ENCODE measurements at places on chromosomes 2 and 18.

GRCh38 chr2:75564713-75565359 is 4.1 kb upstream of the EVA1A start:
- no peak for DNase-seq

- DNase-seq, result no peak
Measured at GRCh38 chr2:65700720-65701119, 268.3 kb upstream of the SPRED2 start.

DNA sequence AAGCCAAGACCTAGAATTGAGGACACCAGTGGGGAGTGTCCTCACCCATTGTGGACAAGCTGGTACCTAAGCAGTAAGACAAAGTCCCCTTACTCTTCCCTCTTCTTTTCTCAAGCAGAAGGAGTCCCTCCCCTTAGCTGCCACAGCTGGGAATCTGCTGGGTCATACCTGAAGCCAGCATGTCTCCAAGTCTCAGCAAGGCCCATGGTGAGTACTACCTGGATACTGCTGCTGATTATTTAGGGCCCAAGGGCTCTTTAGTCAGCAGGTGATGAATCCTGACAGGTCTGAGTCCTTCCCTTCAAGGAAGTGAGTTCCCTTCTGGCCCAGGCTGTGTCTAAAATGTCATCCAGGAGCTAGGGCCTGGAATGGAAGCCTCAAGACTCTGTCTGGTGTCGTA is 198.6 kb upstream of the STK17B start:
- no peak for DNase-seq

- DNase-seq, result no peak
Measured at GRCh38 chr2:65381607-65382051, 50.8 kb downstream of the SPRED2 start.

DNA sequence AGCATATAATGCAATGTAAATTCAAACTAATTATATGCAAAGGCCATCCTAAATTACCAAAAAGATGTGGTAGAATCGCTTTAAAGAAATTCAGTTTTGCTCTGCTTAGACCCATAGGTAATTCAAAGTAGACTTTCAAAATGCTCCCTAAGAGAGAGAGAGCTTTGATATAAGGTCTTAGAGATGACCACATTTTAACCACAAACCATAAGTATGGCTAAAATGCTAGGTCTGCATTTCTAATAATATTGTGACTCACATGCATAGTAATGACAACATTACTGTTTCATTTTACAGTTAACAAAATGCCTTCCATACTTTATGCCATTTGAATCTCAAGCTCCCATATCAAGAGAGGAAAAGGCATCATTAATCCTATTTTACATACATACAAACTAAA is 144.5 kb downstream of the RAD51AP2 start:
- no peak for DNase-seq

DNA sequence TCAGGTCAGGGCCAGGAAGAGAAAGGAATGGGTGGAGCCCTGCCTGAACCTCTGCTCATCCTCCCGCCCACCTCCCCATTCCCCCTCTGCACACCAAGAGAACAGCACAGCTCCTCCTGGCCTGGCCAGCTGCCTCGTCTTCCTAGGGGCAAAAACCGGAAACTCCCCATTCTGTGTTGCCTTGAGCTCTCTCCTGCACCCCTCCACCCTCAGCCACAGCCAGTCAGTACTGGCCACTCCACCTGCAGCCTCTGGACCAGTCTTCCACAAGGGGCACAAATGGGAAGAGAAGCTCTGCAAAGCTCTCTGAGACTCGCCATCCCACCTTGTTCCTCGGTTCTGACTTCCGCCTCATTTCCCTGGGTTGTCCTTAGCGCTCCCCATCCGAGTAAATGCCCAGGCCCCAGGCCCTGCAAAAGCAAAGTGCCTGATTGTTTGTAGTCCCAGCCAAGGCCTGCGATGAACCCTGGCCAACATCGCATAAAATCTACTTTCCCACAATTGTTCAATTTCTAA is 39.3 kb upstream of the SLC35G4 start:
- DNase-seq, result no peak

GRCh38 chr18:79560042-79560860 is 119.4 kb upstream of the CTDP1 start:
- DNase-seq, result no peak

DNA sequence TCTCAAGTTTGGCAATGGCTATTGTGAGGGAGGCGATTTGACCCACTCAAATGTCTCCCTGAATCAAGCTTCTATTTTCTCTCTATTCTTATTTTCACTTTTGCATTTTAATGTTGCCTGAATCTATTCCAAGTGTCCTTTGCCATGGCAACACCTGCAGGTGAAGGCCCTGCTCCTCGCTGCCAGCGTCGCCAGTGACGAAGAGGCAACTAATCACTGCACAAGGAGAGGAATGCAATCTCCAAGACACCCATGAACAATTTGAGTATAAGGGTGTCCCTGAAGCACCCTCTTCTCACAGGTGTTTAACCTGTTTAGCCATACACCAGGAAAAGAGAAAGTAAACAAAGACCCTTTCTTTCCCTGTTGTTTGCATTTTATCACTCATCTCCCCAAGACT is 165.6 kb upstream of the VRK2 start:
- no peak for DNase-seq

DNA sequence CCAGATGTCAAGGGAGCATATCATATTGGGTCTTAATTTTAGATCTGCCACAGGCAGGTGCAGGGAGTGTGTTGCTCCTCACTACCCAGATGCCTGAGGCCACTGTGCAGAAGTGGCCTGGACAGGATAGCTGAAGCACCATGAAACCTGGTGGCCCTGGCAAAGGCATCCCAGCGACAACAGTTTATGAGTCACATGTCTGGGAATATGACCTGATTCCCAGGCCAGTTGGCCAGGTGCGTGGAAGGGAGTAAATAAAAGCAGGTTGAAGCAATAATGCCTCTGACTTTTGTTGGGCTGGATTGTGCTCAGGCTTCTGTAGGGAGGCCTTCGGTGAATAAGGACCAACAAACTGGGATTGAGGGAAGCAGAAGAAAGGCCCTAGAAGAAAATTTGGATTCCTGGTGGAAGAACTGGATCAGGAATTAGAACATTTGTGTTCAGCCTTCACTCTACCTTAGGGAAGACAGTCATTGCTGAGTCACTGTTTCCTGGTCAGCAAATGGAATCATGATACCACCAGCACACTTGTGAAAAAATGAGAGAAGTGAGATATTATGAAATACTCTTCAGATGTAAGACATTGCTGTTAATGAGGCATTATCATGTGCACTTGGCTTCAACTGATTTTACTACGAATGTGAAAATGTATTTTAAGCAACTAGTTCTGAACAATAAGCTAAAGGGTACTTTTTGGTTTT is 78.4 kb upstream of the ZNF516 start:
- DNase-seq, result peak; percentile 75

GRCh38 chr2:231877533-231878456 is 48.4 kb downstream of the NPPC start:
- no peak for DNase-seq

- no peak for DNase-seq
Measured at GRCh38 chr2:68372485-68372884, 7.4 kb downstream of the PLEK start.

GRCh38 chr2:214695789-214696188 is 113.7 kb downstream of the BARD1 start:
- DNase-seq, result no peak

- DNase-seq, result no peak
Measured at GRCh38 chr2:111058264-111058663, 62.5 kb upstream of the BCL2L11 start.

DNA sequence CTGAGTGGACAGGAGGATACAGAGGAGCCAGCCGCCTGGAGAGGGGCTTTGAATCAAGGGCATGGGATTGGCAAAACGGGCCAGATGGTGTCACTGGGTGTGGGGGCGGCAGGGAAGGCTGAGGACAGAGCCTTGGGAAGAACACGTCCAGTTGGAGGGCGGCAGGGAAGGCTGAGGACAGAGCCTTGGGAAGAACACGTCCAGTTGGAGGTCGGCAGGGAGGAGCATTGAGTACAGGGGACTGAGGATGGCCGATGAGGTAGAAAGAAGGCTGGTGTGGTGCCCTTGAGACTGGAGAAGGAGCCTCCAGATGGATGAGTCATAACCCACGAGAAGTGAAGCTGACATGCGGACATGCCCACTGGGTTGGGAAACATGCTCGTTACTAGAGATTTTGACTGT is 4.5 kb downstream of the HES6 start:
- DNase-seq, result no peak

DNA sequence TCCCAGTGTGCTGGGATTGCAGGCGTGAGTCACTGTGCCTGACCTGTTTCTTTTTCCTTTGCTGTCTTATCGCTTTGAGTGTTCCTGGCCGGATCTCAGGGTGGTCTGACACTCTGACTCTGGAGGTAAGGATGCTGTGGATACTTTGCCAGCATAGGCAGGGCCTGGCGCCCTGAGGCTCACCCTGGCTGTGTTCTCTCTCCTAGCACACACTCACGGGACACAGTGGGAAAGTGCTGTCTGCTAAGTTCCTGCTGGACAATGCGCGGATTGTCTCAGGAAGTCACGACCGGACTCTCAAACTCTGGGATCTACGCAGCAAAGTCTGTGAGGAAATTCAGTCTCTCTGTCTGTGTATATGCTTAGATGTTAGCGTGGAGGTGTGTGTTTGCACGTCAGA is 18.0 kb upstream of the SAG start:
- DNase-seq, result no peak

- DNase-seq, result no peak
Measured at GRCh38 chr2:240789051-240789453, 31.0 kb downstream of the KIF1A start.

DNA sequence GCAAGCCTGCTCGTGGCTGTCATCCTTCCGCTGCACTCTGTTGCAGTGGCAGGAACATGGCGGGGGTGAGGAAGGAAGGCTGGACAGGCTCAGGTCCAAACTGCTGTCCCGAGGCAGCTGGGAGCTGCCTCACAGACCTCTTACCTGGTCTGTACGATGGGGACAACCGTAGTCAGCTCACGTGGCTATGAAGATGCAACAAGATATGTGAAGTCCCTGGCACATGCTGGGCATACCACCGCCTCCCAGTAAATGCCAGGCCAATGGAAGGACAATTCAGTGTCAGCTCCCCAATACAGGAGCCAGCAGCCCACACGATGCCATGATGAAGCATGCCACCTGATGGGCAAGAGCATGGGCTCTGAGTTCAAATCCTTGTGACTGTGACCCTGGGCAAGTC is 344.4 kb downstream of the CYRIA start:
- DNase-seq, result no peak

DNA sequence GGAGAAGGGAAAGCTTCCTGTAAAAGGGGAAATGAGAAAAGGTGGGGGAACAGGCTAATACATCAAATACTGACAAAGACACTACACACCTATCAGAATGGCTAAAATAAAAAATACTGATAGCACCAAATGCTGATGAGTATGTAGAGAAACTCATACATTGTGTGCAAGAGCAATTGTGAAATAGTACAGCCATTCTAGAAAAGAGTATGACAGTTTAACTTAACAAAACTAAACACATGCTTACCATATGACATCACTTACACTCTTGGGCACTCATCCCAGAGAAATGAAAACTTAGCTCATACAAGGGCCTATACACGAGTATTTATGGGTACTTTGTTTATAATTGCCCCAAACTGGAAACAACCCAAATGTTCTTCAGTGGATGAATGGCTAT is 53.4 kb downstream of the ZNF638 start:
- DNase-seq, result no peak

- DNase-seq, result no peak
Measured at GRCh38 chr2:85439025-85439472, 20.5 kb downstream of the SH2D6 start.

GRCh38 chr2:224086226-224086914 is 47.3 kb upstream of the SERPINE2 start:
- peak; percentile 95 for DNase-seq

GRCh38 chr2:16459606-16460005 is 206.0 kb downstream of the CYRIA start:
- no peak for DNase-seq

All from NCI-H460 (cell line).